ENCODE measurements at places on chromosomes 6 and 20.
A peak's percentile ranks its signal among the peaks of the same experiment; 100 is the strongest.

DNA sequence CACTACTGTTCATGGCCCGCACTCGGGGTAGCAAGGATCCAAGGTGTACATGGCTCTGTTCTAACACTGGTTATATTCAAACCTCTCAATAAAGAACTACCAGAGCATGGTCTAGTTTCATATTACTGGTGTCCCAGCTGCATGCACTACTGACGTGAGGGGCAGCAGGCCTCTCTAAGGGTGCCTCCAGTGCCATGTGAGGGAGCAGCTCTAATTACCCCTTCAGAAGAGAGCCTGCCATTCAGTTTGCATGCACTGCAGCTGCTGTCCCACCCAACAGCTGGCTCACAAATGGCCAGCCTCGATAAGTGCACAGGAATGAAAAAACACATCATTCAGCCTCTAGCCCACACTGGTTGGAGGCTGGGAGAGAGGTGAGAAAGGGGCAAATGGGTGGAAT lies 85.2 kb downstream of the SMLR1 start:
- no peak for DNase-seq

- no peak for DNase-seq
Measured at GRCh38 chr6:16472349-16473069, 234.1 kb downstream of the GMPR start.

- no peak for DNase-seq
Measured at GRCh38 chr20:47281376-47281775, 75.1 kb downstream of the ZMYND8 start.

DNA sequence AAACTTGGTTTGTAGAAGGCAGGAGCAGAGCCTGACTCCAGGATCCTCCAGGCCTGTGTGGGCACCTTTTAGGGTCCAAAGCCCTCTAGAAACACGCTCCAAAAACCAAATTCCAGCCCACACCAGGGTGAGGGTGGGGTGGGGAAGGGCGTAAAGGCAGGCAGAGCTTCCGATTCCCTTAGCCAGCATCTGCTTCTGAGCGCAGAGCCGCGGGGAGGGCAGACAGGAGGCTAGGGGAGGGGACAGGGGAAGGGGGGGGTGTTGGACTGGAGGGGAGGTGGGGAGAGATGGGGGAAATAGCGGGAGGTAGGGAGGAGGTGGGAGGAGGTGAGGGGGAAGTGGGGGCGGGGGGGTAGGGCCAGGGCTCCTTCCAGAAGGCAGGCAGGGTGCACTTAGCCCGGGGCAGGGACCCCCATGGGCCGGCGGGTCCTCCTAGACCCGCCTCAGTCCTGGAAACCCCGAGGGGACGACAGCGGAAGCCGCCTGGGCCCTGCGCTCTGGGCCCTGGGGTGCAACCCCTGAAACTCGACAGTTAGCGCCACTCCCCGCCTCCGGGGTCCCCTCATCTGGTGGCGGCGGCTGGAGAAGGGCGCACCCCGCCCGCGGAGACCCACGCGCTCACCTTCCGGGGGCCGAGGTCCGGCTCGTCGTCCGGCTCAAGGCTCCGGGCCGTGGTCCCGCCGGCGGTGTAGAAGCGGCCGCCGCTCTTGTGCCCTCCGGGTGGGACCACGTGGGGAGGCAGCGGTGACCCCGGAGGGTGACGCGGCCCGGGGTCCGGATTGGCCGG lies 22.0 kb upstream of the FRMD1 start:
- no peak for DNase-seq

- DNase-seq: no peak
Measured at GRCh38 chr6:27275025-27275956, 27.8 kb downstream of the PRSS16 start.

DNA sequence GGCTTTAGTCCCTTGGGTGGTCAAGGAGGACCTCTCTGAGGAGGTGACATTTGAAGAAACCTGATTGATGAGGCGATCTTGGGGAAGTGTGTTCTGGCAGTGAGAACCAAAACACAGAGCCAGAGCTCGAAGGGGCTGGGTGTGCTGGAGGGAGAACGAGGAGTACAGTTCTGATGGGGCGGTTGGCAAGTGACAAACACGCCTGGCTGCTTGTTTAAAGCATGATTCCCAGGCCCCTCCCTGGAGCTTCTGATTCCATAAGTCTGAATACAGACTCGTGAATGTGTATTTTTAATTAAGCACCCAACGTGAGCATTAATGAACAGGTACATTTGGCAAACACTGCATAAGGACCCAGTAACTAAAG lies 886 bp upstream of the NFATC2 start:
- DNase-seq: no peak

GRCh38 chr20:45404438-45404837 lies 3.7 kb upstream of the DBNDD2 start:
- no peak for DNase-seq

- DNase-seq: no peak
Measured at GRCh38 chr20:19823216-19823615, 65.2 kb downstream of the RIN2 start.

- DNase-seq: no peak
Measured at GRCh38 chr6:33175436-33176069, 16.7 kb downstream of the COL11A2 start.

- no peak for DNase-seq
Measured at GRCh38 chr20:31739550-31739977, 474 bp downstream of the TPX2 start.

GRCh38 chr20:57596998-57597939 lies 23.0 kb downstream of the ZBP1 start:
- DNase-seq: peak; percentile 94

DNA sequence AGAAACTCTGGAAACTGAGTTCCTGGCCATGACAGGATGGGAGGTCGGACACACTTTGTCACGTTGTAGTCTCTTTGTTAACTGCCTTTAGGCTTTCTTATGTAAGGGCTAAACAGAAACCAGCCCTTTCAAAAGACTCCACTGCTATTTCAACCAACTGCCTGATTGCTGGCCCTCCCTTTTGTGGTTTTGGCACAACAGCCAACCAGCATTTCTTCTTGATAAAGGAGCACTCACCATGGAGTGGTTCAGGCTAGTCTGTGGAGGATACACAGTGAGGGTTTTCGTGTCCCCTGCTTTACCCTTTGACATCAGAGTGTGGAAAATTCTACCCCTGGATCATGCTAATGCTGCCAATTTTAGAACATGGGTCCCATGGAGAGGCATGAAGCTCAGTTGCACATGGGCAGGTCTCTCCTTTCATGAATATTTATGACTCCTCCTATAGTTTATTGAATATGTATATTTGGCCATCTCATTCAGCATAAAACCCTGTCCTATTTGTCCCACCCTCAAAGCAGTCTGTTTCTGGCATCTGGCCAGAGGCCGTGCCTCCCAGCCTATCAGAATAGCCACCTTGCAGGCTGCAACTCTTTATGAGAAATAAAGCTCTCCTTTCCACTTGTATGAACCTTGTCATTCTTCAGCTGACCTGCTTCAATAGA lies 148.3 kb downstream of the HS3ST5 start:
- no peak for DNase-seq

DNA sequence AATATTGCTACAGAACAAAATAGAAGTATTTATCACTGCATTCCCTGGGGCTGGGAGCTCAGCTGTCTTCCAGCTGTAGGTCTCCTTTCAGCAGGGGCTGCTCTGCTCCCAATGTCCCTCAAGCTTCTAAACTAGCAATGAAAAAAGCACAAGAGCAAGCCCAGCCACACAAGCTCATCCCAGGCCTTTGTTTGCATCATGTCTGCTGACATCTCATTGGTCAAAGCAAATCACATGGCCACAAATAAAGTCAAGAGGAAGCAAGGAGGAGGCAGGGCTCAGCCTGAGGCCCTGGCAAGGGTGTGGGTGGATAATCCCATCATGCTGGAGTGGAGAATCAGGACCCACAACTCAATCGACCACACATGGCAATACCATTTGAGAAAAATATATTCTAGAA lies 2.2 kb upstream of the BFSP1 start:
- DNase-seq: no peak

All from D341Med (cell line).